ENCODE measurements at places on chromosomes 11 and 22.

DNA sequence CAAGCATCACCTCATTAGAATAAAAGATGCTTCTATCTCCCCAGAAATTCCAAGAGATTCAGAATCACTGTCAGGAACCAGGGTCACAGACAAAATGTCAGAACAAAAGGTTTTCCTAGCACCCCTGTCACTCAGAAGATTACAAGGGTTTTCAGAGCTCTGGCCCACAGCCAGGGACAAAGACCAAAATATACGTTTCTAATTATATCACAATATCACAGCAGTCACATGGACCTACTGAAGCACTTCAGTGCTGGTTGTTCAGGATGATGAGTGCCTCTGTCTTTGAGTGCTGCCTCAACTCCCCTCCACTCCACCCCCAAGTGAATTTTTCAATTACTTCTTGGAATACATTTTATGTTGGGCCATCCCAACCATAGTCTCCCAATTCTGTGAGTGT, 21.9 kb upstream of the RTL6 start:
- DNase-seq: no peak

GRCh38 chr11:9143721-9144120, 52.3 kb upstream of the SCUBE2 start:
- DNase-seq: no peak

- no peak for DNase-seq
These were observed 1010.3 kb upstream of the TENM4 start for GRCh38 chr11:80451105-80451504.

- no peak for DNase-seq
These were observed 1.9 kb upstream of the DGAT2 start for GRCh38 chr11:75766443-75767227.

DNA sequence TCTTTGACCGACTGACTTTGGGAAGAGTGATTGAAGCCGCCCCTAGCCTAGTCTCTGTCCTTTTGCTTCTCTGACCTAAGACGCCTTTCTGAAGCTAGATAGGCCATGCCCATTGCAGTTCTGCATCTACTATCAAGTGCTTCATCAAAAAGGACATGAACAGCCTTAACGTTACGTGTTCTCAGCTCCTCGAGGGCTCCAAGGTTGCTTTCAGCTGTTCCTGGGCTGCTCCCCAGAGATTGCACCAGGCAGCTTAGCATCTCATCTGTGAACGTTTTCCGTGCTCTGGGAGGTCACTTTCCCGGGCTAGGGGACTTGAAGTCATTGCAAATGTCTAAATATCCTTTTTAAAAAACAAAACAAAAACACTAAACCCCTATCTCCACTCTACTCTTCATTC, 13.9 kb downstream of the MICAL2 start:
- no peak for DNase-seq

GRCh38 chr11:97684486-97685439, 1295.0 kb downstream of the JRKL start:
- DNase-seq: no peak

DNA sequence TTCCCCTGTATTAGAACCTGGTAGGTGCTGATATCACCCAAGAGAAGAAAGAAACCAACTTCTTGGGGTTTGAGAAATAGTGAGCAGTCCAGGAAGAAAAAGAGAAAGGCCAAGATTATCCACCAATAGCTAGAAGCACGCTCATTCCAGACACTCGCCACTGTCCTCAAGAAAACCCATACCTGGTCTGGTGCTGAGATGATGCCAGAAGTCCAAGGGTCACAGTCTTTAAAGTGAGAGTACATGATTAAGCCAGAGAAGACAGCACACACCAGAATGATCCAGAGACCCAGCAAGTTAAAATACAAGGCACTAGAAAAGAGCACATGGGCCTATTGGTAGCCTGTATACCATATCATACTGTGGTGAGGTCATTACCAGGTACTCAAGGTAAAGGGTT, 23.6 kb downstream of the SLC5A12 start:
- no peak for DNase-seq

DNA sequence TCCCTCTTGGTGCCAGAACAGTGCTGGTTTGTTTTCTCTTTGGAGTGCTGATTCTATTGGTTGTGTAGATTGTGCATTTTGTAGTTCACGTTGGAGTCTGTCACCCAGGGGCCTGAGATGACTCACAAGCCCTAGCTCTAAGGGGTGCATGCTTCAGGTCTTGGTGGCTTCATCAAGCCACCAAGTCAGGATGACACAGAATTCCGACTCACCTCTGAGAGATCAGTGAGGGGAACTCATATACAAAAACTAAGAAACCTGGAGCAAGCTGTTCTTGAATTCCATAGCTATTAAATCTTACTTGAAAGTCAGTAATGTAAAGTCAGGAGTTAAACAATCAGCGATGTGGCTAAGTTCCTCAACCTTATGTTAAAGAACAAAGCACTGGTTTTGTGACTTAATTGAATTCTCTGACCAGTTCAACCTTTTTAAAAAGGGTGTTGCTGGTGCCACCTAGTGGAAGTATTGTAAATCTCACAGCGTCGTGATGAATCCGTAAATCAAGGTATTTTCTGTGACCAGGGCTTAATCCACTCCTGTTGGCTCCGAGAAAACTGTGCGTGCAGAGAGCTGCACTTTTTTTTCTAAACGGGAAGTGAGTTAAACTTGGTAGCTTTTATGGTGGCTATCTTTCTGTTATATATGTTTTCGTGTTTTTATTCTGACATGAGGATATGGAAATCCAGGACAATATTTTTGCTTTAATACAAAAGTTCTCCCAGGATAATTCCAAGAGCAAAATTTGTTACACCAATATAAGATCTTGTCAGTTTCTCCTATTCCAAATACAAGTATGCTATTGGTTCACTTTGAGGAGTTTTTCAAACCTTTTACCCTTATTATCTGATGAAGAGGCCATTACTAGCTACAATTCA, 14.6 kb downstream of the MMP13 start:
- peak; percentile 84 for DNase-seq

- DNase-seq: no peak
These were observed 38.4 kb upstream of the PRSS23 start for GRCh38 chr11:86761978-86762377.

DNA sequence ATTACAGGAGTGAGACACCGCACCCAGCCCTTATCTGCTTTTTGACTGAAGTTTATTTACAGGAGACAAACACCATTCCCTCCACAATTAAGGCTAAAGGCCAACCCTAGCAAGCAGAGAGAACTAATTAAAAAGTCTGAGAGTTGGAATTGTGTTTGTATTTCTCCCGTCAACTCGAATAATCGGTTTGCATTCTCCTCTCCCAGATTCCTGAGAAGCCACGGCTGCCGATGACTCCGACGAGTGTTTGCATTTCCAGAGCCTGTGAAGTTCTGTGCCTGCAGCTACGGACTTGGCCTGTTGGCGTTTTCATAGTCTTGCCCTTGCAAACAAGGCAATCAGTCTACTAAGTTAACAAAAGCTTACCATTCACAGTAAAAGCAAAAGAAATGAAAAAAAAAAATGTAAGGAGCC, 73.2 kb upstream of the NUP50 start:
- DNase-seq: peak; percentile 89

DNA sequence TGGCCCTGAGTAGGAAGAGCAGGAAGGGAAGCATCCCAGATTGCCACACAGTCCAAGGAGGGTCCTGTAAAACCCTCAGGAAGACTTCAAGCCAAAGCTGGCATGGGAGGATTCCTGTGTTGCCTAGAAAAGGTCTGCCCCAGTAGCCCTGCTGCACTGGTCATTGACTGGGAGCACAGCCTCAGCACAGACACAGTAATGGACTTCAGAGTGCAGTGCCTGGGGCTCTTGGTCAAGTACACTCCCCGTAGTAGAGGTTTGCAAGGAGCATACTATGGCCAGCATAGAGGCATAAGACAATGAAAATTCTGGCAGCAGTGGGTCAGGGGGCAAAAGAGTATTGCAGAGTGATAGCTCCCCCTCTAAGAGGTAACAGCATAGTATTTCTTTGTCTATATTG, 36.2 kb upstream of the FJX1 start:
- DNase-seq: no peak

- no peak for DNase-seq
These were observed 116.6 kb upstream of the TOP3B start for GRCh38 chr22:22099194-22099486.

DNA sequence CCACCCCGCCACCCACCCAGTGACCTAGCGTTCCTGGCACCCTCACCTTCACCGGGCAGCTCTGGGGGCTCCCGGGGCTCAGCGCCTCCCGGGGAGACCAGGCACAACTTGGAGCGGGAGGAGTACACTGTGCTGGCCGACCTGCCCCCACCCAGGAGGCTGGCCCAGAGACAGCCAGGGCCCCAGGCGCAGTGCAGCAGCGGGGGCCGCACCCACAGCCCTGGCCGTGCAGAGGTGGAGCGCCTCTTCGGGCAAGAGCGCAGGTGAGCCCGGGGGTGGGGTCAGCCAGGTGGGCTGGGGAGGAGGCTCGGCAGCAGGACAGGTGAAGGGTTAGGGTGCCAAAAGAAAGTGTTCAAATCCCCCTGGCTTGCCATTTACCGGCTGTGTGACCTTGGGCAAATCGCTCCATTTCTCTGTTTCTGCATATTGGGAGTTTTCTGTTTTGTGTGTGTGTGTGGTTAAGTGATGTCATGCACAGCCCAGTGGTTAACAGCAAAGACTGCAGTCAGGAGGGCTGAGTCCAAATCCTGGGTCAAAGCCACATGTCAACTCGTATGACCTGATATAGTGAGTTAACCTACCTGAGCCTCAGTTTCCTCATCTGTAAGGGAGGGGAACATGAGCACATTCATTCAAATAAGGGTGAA, 29.5 kb downstream of the TRIOBP start:
- no peak for DNase-seq

DNA sequence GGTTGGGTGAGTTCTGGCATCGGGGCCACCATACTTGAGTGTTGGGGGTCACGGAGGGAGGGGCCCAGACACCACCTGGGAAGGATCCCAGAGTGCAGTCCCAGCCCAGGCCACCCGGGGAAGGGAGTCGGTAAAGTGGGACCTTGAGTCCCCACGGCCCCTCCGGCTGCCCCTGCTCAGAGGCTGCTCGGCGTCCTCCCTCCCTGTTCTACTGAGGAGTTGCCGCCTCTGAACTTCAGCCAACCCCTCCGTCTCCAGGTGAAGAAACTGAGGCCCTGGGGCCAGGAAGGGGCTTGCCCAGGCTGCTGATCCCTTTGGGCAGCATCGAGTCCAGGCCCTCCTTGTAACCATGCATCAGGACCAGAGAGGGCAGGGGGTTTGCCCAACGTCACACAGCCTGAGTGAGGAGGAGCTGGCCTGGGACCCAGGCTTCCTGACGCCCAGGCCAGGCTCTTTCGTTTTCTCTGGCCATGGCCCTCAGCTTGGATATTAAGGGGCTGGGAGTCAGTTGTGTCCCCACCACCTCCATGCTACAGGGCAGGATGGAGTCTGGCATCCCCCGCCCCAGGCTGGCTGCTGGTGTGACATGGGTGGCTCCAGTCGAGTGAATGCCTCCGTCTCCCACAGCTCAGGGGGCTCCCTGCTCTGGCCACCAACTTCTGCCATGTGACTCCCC, 1.3 kb downstream of the PARVG start:
- no peak for DNase-seq

GRCh38 chr22:20182365-20182764, 31.5 kb upstream of the CCDC188 start:
- DNase-seq: no peak

DNA sequence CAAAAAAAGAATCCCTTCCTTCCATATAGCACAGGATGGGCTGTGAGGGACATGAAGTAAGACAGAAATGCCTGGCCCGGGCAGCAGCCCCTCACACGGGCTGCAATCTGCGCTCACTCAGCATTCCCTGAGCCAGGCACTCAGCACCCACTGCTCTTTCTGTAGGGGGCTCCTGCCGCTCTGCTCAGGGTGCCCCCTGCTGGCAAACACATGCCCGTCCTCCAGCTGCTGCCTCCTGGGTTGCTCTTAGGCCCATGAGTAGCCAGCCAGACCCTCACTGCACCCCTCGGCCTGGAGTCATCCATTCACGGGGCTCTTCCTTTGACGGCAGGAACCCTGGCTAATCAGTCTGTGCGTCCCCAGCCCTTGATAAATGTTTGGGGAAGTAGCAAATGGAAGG, 6.9 kb downstream of the MCAT start:
- DNase-seq: peak; percentile 62

DNA sequence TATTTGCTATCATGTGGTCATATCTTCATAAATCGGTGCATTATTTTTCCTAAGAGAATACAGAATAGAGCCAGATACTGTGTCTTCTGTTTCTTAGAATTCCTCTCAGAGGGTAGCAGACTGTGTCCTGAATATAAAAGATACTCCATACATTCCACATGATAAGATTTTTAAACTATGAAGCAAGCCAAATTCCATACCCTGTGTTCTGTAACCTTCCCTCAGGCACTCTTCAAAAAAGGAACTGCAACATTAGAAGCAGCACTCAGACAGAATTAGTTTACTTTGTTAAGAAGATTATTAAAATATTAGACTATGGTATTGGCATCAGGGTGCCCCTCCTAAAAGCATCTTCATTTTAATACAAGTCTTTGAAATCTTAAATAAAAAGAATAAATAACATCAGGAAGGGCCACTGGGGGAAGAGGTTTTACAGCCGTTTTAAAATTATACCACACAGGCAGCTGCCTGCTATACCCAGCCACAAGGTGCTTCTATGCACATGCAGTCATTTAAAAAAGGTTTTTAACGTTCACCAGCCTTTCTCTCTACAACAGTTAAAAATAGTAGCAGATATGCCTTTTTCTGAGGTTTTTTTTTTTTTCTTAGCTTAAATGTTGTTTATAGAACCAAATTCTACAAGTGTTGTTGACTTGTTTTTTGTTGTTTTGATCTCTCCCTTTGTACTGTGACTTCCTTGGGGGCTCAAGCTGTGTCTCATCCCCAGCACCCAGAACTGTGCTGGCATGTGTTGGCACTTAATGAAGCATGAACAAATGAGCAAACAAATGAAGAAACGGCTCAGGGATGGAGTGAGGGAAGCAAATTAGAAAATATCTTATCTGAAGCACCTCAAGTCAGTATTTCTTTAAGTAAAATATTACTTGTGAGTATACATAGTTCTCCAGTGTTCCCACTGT, 54.7 kb upstream of the CCDC89 start:
- DNase-seq: no peak

DNA sequence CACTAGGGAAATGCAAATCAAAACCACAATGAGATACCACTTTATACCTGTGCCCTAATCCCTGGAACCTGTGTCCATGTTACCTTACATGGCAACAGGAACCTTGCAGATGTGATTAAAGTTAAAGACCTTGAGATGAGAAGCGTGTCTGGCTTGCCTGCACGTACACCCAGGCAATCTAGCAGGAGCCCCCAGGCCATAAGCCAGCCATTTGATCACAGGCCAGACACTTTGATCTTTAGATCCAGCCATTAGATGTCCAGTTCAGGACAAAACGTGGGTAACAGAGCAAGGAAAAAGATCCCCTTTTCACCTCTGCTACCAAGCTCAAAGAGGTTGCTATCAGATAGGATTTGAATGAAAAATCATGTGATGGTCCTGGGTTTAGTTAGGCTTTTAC, 378.8 kb downstream of the BUD13 start:
- DNase-seq: no peak
